Dermis lymphatic vessel endothelial cell (primary cell): ENCODE measurements at places on chromosomes 4 and X. TPM values are rescaled to one million over a fixed set of nuclear protein-coding genes. Genes with fewer than 3 reads are reported as not detected.

Gene DNAAF6
- not detected in 2 replicates for total RNA-seq

Gene CFAP99
- total RNA-seq: not detected in 2 replicates

Gene TCEAL6
- not detected in 2 replicates for total RNA-seq

Gene ERVMER34-1
- under 0.01 and 0.09 TPM in 2 replicates for total RNA-seq

Gene PNCK
- total RNA-seq: not detected in 2 replicates

Gene GC
- total RNA-seq: not detected in 2 replicates

Gene FGF13
- 21.0 and 26.6 TPM in 2 replicates for total RNA-seq

Gene TMPRSS11F
- not detected in 2 replicates for total RNA-seq

Gene SLC7A11
- 10.1 and 10.4 TPM in 2 replicates for total RNA-seq

Gene EDA
- 0.43 and 1.5 TPM in 2 replicates for total RNA-seq

Gene YIPF7
- total RNA-seq: 0.09 TPM in 1 of 2 replicates, not detected in the other

Gene RBM41
- 10.5 and 14.1 TPM in 2 replicates for total RNA-seq

Gene CXCL13
- total RNA-seq: not detected in 2 replicates

Gene ATP5ME
- 173 and 199 TPM in 2 replicates for total RNA-seq

Gene FHIP1A
- total RNA-seq: 0.65 and 1.1 TPM in 2 replicates

Gene NLGN4X
- total RNA-seq: 0.22 and 2.0 TPM in 2 replicates

Gene WDFY3
- total RNA-seq: 74.3 and 84.7 TPM in 2 replicates

Gene FAM47A
- not detected in 2 replicates for total RNA-seq

Gene LGI2
- total RNA-seq: under 0.01 TPM in 2 replicates

Gene JCHAIN
- not detected in 2 replicates for total RNA-seq
